Aorta (tissue), 5 donors: ENCODE measurements at places on chromosomes 11 and 22. TPM values are rescaled to one million over a fixed set of nuclear protein-coding genes. Genes with fewer than 3 reads are reported as not detected.

- no peaks in the 10 kb centered on the region for H3K4me1 ChIP-seq
- no peaks in the 10 kb centered on the region for H3K27me3 ChIP-seq
- H3K4me3 ChIP-seq, result no peak overlapping the region
- no peak overlapping the region for H3K27ac ChIP-seq
Observed at GRCh38 chr11:90229791-90230190, 6.9 kb upstream of the CHORDC1 start.

Gene PVALB
- total RNA-seq, result not detected

Gene NEFH
- total RNA-seq, result 0.63 TPM

Gene CARD16
- total RNA-seq, result 11.8 TPM

Gene USP35
- 26.8 TPM for total RNA-seq

DNA sequence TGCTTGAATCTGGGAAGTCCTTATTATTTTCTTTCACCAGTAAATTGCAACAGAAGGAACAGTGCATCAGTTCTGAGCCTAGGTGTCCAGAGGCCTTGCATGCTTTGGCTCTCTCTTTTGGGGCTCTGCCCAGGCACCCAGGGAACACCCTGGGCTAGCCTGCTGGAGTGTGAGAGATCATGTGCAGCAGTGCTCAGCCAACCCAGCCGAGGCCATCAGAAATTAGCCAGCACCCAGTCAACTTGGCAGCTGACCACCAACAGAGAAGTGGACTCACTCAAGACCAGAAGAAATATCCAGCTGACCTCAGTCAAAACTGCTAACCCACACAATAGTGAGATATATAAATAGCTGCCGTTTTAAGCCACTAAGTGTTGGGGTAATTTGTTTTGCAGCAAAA lies 11.2 kb upstream of the P4HA3 start:
- peak; percentile 93 for DNase-seq
- H3K4me1 ChIP-seq, result peaks cover 13% of the 10 kb centered on the region
- no peaks in the 10 kb centered on the region for H3K27me3 ChIP-seq

DNA sequence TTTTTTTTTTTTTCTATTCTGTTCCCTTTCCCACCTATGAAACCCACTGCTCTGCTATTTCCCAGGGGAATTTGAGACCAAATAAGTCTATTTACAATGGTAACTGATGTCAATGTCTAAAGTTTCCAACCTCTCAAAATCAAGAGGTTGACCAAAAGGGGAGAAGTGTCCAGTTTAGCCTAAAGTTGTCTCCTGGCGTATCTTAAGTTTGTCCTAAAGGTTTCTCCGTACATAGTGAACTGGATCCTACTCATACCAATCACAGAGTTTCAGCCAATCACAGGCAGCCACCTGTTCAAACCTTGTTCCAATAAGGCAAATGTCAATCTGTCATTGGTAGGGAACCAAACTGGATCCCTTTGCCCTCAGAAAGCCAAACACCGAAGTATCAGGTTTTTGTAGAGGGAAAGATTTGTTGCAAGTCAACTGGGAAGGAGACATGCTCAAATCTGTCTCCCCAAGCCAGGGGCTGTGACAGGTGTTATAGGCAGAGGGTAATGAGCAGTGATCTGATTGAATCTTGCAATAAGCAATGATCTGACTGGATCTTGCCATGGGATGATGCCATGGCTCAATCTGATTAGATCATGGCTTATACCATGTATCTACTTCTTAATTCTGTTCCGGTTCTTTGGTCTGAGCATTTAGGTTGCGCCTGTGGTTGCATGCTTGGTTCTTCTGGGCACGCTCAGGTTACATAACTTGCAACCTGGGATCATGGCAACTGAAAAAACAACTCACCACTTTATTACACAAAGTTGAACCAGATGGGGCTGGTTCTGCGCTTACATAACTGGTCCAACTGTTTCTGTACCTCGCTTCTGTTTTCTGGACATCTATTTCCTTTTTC lies 1.1 kb upstream of the VPS37C start:
- no peaks in the 10 kb centered on the region for H3K27me3 ChIP-seq
- no peak for DNase-seq
- peak overlapping the region; percentile 21 for H3K27ac ChIP-seq
- no peaks in the 10 kb centered on the region for H3K36me3 ChIP-seq
- H3K4me1 ChIP-seq, result no peaks in the 10 kb centered on the region
- peak overlapping the region; percentile 56 for H3K4me3 ChIP-seq

GRCh38 chr11:45204761-45205160 lies 58.3 kb downstream of the PRDM11 start:
- no peak overlapping the region for H3K27ac ChIP-seq
- no peaks in the 10 kb centered on the region for H3K36me3 ChIP-seq
- no peak for DNase-seq
- H3K4me1 ChIP-seq, result no peaks in the 10 kb centered on the region
- H3K27me3 ChIP-seq, result no peaks in the 10 kb centered on the region

- no peaks in the 10 kb centered on the region for H3K27me3 ChIP-seq
- H3K27ac ChIP-seq, result no peak overlapping the region
- DNase-seq, result no peak
Observed at GRCh38 chr11:15673408-15673831, 558.7 kb downstream of the INSC start.

- H3K4me3 ChIP-seq, result no peak overlapping the region
- DNase-seq, result no peak
- no peaks in the 10 kb centered on the region for H3K27me3 ChIP-seq
- no peak overlapping the region for H3K27ac ChIP-seq
Observed at GRCh38 chr22:49408102-49408836, 419.4 kb downstream of the BRD1 start.

GRCh38 chr11:116853461-116854073 lies 16.1 kb upstream of the APOA1 start:
- no peak overlapping the region for H3K4me3 ChIP-seq
- no peaks in the 10 kb centered on the region for H3K27me3 ChIP-seq
- no peak overlapping the region for H3K27ac ChIP-seq
- no peak for DNase-seq
- H3K4me1 ChIP-seq, result no peaks in the 10 kb centered on the region

DNA sequence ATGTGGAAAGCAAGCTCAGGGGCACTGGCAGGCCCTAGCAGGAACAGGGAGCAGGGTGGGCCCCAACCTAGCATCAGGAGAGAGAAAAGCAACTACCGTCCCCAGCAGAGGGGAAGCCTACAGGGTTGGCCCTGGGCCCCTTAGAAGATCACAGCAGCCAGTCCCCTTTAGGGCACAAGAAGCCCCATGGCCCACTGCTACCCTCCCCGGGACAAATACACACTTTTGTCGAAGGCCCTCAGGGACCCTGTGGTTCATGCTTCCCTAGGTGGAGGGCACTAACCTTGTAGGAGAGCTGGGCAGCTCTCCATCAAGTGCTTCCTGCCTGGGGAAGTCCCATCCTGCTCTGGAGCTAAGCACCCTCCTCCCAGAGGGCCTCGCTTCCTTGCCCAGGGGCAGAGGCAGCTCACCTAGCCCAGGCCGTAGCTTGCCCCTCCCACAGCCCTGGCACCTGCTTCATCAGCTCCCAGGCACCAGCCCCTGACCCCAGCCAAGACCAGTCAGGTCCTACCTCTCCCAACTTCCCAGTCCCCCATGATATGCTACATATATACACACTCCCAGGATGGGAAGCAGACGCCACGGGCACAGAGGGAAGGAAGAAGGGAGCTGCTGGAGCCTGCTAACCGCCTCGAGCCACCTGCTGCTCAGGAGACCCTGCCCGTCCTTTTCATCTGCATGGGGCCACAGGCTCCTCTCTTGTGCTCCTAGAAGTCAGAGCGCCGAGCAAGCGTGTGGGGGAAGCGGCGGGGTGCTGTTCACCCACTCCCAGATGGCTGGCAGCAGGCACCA lies 20.1 kb downstream of the SUN2 start:
- H3K4me3 ChIP-seq, result no peak overlapping the region
- peaks cover 28% of the 10 kb centered on the region for H3K36me3 ChIP-seq
- H3K27me3 ChIP-seq, result no peaks in the 10 kb centered on the region
- peak overlapping the region; percentile 16 for H3K27ac ChIP-seq

DNA sequence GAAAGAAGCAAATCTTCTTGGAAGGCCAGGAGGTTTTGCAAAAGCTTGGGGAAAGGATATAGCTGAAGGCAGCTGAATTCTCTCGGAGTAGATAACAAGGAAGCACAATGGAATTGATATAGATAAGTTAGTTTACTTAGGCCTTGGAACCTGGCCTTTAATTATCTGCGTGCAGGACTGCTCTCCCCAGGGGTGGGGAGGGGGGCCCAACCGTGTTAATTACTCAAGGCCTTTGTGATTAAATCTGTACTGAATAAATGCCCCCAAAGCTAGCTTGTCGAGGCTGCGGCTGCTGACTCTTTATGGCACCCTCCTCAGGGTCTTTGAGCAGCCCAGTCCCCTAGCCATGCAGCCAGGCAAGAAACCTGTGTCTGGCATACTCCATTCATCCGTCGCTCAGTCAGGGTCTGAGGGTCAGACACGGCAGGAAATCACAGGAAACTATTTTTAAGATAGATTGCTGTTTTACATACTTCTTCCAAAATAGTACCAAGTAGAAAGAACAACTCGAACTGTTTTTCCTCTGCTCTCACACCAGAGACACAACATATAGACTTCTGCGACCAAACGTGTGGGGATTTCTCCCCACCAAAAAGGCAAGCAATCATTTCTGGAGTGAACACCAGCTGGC lies 36.5 kb downstream of the MS4A2 start:
- no peaks in the 10 kb centered on the region for H3K4me1 ChIP-seq
- H3K27me3 ChIP-seq, result no peaks in the 10 kb centered on the region
- H3K27ac ChIP-seq, result no peak overlapping the region
- DNase-seq, result no peak
- H3K4me3 ChIP-seq, result no peak overlapping the region
- H3K36me3 ChIP-seq, result no peaks in the 10 kb centered on the region

DNA sequence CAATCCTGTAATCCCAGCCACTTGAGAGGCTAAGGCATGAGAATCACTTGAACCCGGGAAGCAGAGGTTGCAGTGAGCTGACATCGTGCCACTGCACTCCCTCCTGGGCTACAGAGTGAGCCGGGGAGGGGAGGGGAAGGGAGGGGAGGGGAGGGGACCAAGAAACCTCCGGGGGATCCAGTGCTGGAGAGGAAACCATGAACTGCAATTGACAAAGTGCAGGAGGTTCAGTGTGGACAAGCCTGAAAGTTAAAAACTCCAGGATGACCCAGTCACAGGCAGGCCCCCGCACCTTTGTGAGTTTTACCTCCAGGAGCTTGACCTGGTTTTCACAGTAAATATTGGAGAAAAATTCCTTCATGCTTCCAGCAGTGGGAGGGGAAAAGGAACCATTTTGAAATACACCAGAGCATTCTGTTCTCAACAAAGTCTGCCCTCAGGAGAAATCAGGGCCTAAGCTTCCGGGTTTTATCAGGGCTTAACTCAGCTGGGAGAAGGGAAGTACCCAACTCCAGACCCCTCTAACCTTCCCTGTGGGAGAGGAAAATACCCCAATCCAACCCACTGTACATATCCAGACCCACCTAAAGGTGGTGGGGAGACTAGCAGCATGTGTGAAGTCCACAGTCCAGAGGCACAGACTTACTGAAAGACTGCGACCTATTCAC lies 15.5 kb upstream of the ZFTA start:
- no peak overlapping the region for H3K4me3 ChIP-seq
- no peaks in the 10 kb centered on the region for H3K36me3 ChIP-seq
- no peaks in the 10 kb centered on the region for H3K27me3 ChIP-seq
- no peaks in the 10 kb centered on the region for H3K4me1 ChIP-seq

GRCh38 chr11:61333550-61334433 lies 764 bp downstream of the TKFC start:
- H3K36me3 ChIP-seq, result no peaks in the 10 kb centered on the region
- H3K4me3 ChIP-seq, result peak overlapping the region; percentile 72
- H3K4me1 ChIP-seq, result peaks cover 4% of the 10 kb centered on the region
- no peak overlapping the region for H3K27ac ChIP-seq

- no peaks in the 10 kb centered on the region for H3K4me1 ChIP-seq
- H3K27ac ChIP-seq, result no peak overlapping the region
- DNase-seq, result no peak
- no peaks in the 10 kb centered on the region for H3K27me3 ChIP-seq
- no peak overlapping the region for H3K4me3 ChIP-seq
Observed at GRCh38 chr11:34623463-34623862, 2.6 kb downstream of the EHF start.

DNA sequence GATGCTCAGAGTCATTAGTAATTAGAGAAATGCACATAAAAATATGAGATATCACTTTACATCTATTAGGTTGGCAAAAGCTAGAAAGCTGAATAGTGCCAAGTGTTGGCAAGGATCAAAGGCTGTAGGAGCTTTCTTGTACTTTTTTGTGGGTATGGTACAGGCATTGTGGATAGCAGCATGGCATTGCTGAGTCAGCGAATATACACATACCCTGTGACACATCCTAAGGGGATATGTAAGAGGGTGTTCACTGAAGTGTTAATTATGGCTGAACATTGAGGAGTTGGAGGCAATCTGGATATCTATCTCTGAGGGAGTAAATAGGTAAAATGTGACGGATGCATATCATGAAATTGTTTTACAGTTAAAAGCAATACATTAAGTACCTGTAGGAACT lies 27.0 kb upstream of the IL18BP start:
- H3K27ac ChIP-seq, result no peak overlapping the region
- H3K4me3 ChIP-seq, result no peak overlapping the region
- H3K4me1 ChIP-seq, result no peaks in the 10 kb centered on the region
- H3K27me3 ChIP-seq, result no peaks in the 10 kb centered on the region

- no peak overlapping the region for H3K4me3 ChIP-seq
- no peaks in the 10 kb centered on the region for H3K36me3 ChIP-seq
- peak; percentile 73 for DNase-seq
- H3K27ac ChIP-seq, result no peak overlapping the region
- no peaks in the 10 kb centered on the region for H3K27me3 ChIP-seq
Observed at GRCh38 chr22:22030493-22031182, 48.1 kb upstream of the TOP3B start.

DNA sequence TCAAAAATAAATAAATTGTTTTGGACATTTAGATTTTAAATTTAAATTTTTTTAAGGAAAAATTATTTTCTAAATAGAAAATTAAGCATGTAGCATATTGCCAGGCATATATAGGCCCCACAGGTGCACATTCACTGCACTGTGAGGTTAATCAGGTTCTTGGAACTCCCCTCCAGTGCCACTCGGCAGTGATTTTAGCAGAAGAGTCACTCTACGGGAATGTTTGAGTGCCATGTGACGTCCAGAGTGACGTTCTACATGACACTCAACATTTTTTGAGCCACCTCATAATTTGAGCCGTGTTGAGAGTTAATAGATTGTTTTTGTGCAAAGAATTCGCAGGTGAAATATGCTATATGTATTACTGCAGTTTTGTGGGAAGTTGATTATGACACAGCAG lies 77.4 kb downstream of the SWAP70 start:
- DNase-seq, result no peak
- no peaks in the 10 kb centered on the region for H3K36me3 ChIP-seq
- no peak overlapping the region for H3K27ac ChIP-seq
- H3K4me3 ChIP-seq, result no peak overlapping the region
- H3K4me1 ChIP-seq, result no peaks in the 10 kb centered on the region

GRCh38 chr11:118086913-118087768 lies at the start of gene SMIM35:
SMIM35 (minus strand) TSS chr11:118086963; CDS start chr11:118086757, 206 bp downstream.
- DNase-seq, result peak; percentile 45
- no peaks in the 10 kb centered on the region for H3K4me1 ChIP-seq
- no peaks in the 10 kb centered on the region for H3K36me3 ChIP-seq
- no peak within 1 kb of the TSS for H3K27ac ChIP-seq
- no peak within 1 kb of the TSS for H3K4me3 ChIP-seq

- no peaks in the 10 kb centered on the region for H3K36me3 ChIP-seq
- H3K27ac ChIP-seq, result no peak overlapping the region
Observed at GRCh38 chr22:48428631-48429371, 1398.9 kb downstream of the BRD1 start.

Gene SLC37A2
- 11.8 TPM for total RNA-seq

GRCh38 chr11:10438458-10438857 lies 16.6 kb upstream of the AMPD3 start:
- DNase-seq, result no peak
- H3K27ac ChIP-seq, result no peak overlapping the region
- H3K27me3 ChIP-seq, result no peaks in the 10 kb centered on the region
- no peak overlapping the region for H3K4me3 ChIP-seq

Gene TMEM121B
- 0.87 TPM for total RNA-seq
